ENCODE measurements at places on chromosomes 2 and 18. TPM values are rescaled to one million over a fixed set of nuclear protein-coding genes. Genes with fewer than 3 reads are reported as not detected.
A peak's percentile ranks its signal among the peaks of the same experiment; 100 is the strongest.

DNA sequence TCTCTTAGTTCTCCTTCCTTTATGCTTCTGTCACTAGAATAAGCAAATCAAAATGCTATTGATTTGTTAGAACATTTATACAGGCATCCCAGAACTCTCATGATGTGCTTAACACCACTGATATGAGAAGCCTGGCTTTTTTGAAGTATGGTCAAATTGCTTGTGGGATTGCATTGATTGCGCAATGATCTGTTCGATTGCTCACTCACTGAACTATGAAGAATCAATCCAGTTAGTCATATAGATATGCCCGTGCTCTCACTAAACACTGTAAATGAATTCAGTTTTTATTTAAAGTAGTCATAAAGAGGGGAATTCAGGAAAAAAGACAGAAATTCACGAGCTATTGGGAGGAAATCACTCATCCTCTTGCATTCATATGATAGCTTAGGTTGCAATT lies 1237.8 kb downstream of the SUCLG1 start:
- DNase-seq = no peak

DNA sequence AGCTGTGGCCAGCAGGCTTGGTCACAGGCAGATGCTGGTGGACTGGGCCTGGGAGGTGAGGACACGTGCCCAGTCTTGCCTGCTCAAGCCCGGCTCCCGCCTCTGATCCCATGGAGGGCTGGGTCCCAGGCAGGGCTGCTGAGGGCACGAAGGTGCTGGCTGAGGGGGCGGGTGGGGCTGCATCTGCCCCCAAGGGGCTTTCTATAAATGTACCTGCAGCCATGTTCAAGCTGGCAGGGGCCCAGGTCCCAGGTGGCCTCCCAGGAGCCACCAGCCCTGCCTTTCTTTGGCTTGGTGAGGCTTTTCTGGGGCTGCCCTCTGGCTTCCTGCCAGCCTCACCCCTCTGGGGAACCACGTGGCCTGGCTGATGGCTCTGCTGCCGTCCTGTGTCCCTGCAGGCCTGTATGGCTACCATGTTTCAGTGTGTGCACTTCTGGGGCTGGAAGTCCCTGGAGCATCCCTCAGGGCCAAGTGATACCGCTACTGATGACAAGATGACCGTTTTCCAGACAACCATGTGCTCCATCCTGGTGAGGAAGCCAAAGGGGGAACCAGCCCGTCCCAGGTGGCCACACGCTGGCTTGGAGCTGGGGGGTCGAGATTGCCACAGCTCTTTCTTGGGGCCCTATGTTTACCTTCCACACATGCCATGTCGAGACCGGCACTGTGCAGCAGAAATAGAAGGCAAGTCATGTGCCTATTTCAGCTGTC lies 23.2 kb downstream of the HJURP start:
- DNase-seq = peak; percentile 29

- no peak for DNase-seq
These were observed 42.1 kb upstream of the GALR1 start for GRCh38 chr18:77207540-77207939.

DNA sequence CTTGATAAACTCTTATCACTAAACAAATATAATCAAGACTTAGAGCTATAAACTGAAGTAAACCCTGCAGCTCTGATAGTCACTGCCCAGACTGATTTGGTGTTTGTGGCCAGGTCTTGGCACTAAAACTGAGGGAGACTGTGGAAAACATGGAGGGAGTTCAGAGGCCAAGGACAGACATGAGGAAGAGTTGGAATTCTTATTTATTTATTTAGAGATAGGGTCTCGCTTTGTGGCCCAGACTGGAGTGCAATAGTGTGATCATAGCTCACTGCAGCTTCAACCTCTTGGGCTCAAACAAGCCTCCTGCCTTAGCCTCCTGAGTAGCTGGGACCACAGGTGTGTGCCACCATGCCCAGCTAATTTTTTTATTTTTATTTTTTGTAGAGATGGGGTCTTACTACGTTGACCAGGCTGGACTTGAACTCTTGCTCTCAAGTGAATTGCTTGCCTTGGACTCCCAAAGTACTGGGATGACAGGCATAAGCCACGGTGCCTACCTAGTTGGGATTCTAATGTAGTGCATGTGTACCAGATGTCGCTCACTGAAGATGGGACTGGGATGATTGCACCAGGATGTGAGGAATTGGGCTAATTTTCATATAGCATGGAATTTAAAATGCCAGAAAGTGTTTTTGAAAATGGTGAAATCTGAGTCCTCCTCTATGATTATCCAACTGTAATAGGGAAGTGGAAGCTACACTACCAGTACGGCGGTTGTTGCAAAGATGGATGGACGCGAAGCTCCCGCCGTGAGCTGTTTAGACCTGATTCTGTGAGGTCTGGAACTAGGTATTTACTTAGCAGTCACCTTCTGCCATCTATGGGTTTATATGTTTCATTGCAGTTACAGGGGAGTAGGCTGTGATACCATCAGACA lies 52.7 kb upstream of the CTLA4 start:
- DNase-seq = no peak

- no peak for DNase-seq
These were observed 12.9 kb downstream of the LAMA1 start for GRCh38 chr18:7104649-7105048.

DNA sequence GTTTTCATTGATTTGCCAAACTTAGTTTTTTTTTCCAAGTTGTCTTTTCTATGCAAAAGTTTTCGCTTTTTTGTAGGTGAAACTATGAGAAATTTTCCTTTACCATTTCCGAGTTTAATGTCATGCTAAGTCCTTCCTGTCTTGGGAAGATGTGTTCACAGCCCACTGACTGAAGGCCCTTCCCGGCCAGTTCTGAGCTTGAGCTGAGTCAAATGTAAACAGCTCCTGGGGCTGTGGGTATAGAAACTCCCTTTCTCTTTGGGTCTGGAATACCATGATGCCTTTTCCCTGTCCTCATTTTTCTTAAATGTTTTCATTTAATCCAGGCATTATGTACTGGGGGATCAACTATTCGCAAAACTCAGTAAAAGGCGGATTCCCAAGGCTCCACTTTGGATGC lies 69.8 kb upstream of the IL1R1 start:
- DNase-seq = no peak

GRCh38 chr2:104790100-104790811 lies 63.7 kb upstream of the POU3F3 start:
- DNase-seq = no peak

DNA sequence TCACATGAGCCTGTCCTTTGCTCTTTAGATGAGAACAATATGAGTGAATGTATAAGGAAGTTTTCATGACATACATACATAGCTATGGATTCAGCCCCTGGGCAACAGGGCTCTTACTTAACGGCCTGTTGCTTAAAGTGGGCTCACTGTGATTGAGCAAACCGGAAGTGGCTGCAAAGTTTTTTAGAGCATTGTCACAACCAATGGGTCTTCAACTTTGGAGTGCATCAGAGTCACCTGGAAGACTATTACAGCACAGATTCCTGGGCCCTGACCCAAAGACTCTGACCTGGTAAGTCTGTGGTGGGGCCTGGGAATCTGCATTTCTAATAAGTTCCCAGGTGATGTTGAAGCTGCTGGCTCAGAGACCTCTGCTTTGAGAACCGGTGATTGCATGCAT lies 106.3 kb upstream of the SEC11C start:
- no peak for DNase-seq

DNA sequence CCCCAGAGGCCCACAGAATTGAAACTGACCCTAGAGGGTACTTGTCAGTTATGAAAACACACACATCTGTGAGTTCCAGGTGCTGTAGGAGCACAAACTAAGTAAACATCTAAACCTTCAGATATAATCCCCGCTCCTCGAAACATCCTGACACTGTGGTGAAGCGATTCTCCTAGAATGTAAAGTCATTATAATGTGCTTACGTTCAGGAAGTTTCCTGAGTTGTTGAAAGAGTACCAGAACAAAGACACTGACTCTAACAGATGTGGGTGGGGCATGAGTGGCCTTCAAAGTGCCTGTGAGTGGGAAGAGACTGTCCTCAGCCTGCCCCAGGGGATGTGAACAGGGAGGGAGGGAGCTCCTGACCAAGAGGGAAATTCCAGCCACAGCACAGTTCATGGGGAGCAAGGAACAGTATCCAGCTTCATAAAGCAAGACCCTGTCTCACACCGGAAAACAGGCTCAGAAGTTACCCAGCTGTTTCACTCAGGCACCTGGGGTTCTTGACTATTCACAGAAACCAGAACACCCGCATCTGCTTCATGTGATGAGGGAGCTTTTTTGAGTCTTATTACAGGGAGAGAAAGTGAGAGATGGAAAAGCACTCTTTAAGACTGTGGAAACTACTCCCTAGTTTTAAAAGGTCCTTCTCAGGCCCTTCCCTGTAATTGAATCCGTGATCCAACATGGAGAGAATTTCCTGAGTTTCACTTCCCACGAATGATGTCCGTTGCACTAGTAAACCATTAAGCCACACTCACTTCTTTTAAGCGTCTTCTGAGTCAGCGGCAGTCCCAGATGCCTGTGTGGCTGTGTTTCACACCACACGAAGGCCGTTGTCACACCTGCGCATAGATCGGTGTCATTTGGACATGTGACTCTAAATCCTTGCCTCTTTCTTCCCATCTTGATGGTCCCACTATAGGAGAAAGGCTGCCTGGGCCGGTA lies 88.6 kb upstream of the EML6 start:
- no peak for DNase-seq

DNA sequence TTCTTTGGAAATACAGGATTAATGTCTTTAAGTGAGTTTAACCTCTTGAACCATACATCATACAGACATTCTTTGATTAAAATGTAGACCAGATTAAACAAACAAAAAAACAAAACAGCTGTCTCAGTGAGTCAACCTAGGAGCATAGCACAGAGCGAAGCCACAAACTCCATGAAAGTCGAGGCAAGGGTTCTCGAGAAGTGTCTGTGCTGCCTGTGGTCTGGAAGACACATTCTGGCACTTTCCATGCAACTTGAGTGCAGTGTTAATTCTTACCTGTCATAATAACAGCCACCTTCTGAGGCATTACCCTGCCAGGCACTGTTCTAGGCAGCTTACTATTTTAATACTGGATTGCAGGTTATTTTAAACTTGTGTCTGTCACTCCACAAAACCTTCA lies 435.5 kb upstream of the MMADHC start:
- peak; percentile 26 for DNase-seq

GRCh38 chr18:31102025-31102684 lies at the start of gene DSC2:
DSC2 (minus strand) TSS chr18:31102421; CDS start chr18:31101971, 450 bp downstream.
- no peak for DNase-seq

GRCh38 chr2:162732946-162733698 lies 105.4 kb downstream of the KCNH7 start:
- no peak for DNase-seq

DNA sequence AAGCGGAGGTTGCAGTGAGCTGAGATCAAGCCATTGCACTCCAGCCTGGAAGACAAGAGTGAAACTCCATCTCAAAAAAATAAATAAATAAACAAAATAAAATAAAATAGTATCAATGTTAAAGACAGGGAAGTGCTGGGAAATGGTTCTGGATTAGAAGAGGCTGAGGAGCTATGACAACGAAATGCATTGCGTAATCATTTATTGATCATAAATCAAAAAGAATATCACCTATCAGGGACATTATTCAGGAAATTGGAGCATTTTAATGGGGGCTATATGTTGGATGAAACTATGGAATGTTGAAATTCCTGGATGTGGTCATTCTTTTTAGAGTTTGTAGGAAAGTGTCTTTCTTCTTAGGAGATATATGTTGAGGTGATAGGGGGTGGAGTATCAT lies 30.9 kb upstream of the MTA3 start:
- DNase-seq = no peak

GRCh38 chr2:157324331-157324843 lies 1.2 kb downstream of the ERMN start:
- no peak for DNase-seq

- no peak for DNase-seq
These were observed 492.2 kb upstream of the CDH2 start for GRCh38 chr18:28669165-28669564.

DNA sequence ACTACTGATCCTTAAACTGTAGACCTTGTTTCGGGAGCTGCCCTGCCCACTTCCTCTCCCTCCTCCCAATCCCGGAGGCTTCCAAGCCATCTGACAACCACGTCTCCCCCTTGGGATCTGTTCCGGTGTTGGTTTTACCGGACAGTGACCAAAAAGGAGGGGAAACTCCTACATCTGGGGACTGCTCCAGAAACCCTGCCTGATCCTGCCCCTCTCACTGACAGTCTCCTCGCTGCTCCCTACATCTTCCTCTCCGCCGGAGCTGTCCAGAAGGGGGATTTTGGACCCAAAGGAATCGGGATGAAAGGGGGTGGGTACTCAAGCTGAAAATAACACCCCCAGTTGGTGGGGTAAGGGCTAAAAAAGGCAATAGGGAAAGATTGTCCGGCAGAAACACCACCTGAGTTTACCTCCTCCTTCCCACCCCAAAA lies 1.5 kb downstream of the INO80D start:
- DNase-seq = peak; percentile 48

GRCh38 chr2:25960920-25961319 lies 21.4 kb downstream of the KIF3C start:
- no peak for DNase-seq

GRCh38 chr2:181992776-181993175 lies 7.1 kb downstream of the PPP1R1C start:
- DNase-seq = no peak

- DNase-seq = no peak
These were observed 57.7 kb upstream of the ERBB4 start for GRCh38 chr2:212596276-212596675.

GRCh38 chr2:171404261-171404660 lies 29.5 kb downstream of the METTL8 start:
- DNase-seq = no peak

The PLEKHM3 gene
- total RNA-seq = 8.7 TPM

The MALL gene
- total RNA-seq = not detected

The CDK15 gene
- total RNA-seq = not detected

The CYB5A gene
- total RNA-seq = 31.0 TPM

The ASIC4 gene
- 0.08 TPM for total RNA-seq

The KYNU gene
- total RNA-seq = 1.0 TPM

The GPR39 gene
- not detected for total RNA-seq

The RNF144A gene
- total RNA-seq = 78.7 TPM

The IKZF2 gene
- total RNA-seq = 18.7 TPM

The APOB gene
- total RNA-seq = not detected

Measured in activated naive CD8-positive, alpha-beta T cell treated with anti-CD3 and anti-CD28 coated beads, Interleukin-2, amount 10 ng/mL, durations not matched to agents 7 days and 5 days (primary cell).